ENCODE measurements at places on chromosomes 16 and 17.

GRCh38 chr17:79866791-79867518 lies 27.7 kb upstream of the CBX4 start:
- DNase-seq = peak; percentile 64

- no peak for DNase-seq
Observed at GRCh38 chr16:48942996-48943395, 333.0 kb upstream of the N4BP1 start.

- DNase-seq = no peak
Observed at GRCh38 chr16:71707199-71707598, 17.3 kb downstream of the PHLPP2 start.

- peak; percentile 92 for DNase-seq
Observed at GRCh38 chr16:49598383-49599170, 225.0 kb downstream of the C16orf78 start.

DNA sequence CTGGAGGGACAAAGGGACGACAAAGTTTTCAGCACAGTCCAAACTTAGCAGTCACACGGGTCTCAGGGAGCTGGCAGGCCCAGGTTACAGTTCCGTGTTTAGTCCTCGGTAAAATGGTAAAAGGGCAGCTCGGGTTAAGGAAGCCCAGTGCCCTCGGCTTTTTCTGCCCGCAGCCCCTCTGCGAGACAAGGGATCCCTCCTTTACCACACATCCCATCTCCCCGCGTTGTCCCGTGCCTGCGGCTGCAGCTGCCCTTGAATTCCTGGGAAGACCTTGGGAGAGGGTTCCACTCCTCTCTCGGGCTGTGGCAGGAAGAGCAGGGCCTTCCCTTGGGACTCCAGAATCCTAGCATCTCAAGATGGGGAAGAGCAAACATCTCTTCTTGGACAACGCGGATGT lies 7.2 kb upstream of the RAB37 start:
- DNase-seq = no peak

- DNase-seq = no peak
Observed at GRCh38 chr17:2061441-2061958, 6.6 kb downstream of the HIC1 start.

- no peak for DNase-seq
Observed at GRCh38 chr16:67868290-67868689, 4.6 kb upstream of the EDC4 start.

DNA sequence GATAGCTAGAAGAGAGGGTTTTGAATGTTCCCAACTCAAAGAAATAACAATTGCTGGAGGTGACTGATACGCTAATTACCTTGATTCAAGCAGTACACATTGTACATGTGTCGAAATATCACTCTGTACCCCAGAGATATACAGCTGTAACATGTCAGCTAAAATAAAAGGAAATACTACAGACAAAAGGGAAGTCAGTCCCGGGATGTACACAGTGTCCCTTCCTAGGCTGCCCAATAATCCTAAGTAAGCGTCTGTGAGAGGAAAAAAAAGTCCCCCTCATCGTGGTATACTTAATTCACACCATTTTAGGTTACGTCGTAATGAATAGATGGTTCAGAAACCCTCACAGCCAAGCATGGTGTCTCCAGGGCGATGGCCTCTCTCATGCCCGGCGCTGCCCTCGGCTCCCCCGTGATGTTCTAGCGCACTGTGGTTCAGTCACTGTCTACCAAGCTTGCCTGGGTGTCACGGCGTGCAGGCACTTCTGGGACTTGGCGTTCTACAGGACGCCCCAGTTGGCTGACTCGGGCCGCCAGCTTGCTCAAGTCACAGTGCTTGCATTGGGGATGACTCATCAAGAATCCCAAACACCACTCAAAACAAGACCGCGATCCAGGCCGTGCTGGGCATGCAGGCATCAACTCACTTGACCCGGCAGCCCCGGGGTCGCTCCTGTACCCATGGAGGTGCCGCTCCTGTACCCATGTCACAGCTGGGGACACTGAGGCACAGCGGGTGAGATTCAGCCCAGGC lies 27.6 kb downstream of the CCDC40 start:
- peak; percentile 5 for DNase-seq

DNA sequence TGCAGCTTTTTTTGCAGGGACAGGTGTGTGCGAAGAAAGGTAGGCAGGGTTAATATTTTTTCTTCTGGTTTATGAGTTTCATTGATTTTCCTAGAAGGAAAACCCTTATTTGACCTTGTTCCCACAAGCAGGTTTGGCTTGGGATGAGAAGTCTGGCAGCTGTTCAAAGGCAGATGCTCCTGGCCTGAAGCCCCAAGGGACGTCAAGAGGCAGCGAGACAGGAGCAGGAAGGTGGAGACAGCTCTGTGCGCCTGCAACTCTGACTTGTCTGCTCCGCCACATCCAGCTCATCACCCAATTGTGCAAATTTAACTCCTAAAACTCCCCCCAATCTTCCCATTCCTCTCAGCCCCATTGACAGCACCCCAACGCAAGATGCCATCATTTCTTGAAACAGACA lies 136.8 kb upstream of the XYLT1 start:
- no peak for DNase-seq

- DNase-seq = peak; percentile 99
Observed at GRCh38 chr16:31459687-31460581, 633 bp downstream of the ARMC5 start.

DNA sequence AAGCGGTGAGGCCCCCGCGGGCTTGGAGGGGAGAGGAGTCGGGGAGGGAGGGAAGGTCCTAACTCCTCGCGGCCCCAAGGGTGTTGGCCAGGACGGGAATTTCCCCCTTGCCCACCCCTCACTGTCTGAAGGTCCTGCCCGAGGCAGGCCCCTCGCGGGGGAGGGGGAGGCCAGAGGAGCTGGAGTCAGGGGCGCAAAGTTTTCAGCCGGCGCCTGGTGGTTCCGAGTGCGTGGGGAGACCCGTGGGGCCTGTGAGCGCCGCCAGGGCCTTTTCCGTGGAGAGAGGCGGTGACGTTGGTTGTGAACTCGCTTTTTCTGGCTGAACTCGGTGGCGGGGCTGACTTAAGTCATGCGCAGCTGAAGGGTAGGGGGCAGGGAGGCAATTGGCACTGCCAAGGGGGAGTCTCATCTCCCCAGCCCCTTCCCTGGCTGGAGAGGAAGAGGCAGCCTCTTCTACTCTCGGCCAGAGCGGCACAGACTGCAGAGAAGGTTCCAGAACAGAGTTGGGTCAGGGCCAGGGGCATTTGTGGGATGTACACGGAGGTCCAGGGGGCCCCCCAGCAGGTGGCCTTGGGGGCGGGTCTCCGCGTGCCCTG lies 1.5 kb downstream of the CACNA1H start:
- no peak for DNase-seq

GRCh38 chr17:54771409-54771915 lies 129.2 kb upstream of the TOM1L1 start:
- no peak for DNase-seq

DNA sequence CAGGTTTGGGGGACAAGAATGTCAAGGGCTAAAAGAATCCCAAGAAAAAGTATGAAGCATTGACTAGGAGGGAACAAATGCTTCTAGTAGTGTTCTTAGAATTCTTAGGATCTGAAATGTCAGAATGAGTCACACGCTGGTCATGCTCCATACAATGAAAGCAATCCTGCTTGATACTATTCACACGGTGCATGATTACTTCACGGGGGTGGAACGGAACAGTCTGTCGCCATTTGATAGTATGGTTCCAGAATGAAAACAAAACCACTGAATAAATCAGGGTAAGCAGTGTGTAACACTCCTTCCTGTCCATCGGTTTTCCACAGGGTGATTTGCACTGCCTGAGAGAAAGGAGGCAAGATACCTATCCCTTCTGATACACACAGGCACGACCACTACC lies 22.9 kb upstream of the YWHAE start:
- no peak for DNase-seq

GRCh38 chr16:12063435-12063834 lies 86.9 kb downstream of the SNX29 start:
- no peak for DNase-seq

DNA sequence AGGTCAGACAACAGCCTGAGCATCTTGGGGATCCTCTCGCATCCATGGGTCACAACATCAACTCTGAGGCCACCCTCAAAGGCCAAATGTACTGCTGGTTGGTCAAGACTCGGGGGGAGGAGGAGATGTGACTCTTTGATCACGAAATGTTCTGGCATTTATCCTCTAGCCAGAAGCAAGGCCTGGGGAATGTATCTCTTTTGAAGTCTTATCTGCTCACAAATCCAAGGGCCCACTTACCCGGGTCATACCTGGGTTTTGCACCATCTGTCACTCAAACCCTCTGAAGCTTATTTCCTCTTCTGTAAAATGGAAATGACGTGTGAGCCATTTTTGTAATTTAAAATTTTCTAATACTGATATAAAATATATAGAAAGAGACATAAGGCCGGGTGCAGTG lies 13.2 kb downstream of the CA7 start:
- DNase-seq = no peak

DNA sequence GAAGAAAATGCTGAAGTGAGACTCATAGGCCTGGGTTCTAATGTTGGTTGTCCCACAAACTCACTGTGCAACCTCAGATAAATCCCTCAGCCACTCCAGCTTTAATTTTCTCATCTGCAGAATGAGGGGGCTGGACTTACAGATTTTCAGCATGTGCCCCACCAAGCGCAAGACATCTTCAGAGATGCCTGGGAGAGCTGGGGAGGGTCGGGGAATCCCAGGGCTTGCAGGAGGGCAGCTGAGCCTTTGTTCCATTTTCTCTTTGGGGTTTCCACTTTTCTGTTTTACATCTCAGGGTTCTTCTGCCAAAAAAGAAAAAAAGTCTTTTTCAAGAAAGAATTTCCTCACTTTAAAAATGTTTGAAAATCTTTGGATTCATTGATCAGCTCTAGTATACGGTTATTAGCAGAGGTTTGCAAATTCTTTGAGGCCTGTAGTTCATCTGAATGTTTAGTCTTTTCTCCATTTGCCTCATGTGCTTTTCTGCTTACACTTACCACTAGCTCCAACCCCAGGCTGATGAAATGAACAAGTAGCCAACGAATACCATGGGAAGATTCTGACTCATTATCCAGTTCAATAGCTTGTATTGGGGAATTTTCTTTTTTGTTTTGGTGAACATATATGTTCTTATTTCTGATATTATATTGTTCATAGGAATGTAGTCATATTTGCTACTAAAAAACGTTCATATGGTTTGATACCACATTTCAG lies 56.4 kb downstream of the CHD9 start:
- peak; percentile 61 for DNase-seq

DNA sequence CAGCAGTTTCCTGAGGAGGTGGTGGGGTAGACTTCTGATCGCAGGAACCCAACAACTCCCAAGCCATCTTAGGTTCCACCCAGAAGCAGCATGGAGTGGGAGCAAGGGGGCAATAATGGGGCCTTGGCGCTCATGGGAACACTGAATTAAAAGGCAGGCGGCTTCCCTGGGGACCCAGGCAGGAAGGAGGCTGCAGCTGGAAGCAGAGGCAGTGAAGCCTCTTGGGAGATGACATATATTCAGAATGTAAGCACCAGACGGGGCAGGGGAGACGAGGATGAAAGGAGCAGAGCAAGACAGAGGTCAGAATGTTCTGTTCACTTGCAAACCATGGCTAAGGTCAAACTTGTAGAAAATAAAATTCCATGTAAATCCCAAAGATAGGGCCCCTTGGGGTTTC lies 2.9 kb downstream of the HIGD1B start:
- no peak for DNase-seq

GRCh38 chr17:75638893-75639292 lies 5.7 kb downstream of the SMIM5 start:
- DNase-seq = no peak

- DNase-seq = no peak
Observed at GRCh38 chr17:10635290-10635689, 21.8 kb downstream of the MYH3 start.

DNA sequence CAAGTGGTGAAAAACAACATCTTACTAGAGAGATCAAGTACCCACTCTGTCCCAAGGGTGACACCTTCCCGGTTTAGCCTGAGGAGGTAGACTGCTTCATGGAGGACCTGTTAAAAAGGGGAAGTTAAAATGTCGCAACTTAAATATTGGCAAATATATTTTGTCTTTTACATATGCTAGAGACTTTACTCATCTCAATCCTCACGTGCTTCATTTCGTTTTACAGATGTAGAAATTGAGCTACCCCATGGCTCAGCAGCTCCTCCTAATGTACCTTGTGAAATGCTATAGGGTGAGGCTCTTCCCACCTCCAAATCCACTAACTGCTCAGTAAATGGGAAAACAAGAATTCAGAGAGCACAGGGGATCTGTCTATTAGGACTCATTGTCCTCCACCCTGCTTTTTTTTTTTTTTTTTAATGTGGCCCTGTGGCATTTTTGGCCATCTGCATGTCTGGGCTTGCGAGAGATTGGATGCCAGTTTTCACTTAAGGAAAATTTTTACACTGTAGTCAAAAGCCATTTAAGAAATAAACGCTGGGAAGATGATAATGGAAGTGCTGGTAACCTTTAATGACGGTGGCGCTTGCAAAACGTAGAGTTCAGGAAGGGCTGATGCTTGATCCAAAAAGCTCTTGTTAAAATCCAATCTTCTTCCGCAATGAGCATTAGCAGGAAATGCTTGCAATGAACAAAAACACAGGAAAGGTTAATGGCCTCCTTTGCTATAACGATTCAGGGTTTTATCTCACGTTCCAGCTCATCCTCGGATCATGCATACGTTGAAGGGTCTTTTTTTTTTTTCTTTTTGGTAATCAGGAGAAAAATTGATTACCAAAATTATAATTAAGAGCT lies 39.8 kb downstream of the HSBP1 start:
- no peak for DNase-seq

DNA sequence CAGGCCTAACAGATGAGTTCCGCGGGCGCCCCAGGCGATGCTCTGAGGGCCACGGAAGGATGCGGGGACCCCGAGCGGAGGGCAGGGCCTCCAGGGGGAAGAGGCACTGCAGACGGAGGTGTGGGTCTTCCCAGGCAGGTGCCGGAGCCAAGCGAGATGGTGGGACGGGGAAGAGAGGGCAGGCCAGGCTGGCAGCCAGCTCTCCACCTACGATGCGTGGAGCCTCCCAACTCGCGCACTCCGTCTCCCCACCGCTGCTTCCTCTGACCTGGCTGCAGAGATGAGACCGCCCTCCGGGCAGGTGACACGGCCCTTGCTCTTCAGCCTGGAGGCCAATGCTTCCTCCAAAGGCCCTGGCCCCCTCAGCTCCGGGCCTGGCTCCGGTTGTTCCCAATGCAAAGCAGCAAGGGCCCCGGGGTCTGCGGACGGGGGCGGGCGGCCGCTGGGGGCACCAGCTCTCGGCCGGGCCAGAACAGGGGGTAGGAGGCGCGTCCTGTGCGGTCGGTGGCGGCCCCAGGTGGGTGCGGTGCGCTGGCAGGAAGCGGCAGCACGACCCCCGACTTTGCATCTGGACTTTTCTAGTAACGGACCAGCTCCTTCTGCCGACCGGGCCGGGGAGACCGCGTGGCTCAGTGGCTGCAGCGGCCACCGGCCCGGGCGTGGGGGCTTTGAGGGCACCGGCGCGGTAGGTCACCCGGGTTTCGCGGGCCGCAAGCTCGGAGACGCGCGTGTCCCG lies 1.5 kb upstream of the SOX8 start:
- DNase-seq = no peak

DNA sequence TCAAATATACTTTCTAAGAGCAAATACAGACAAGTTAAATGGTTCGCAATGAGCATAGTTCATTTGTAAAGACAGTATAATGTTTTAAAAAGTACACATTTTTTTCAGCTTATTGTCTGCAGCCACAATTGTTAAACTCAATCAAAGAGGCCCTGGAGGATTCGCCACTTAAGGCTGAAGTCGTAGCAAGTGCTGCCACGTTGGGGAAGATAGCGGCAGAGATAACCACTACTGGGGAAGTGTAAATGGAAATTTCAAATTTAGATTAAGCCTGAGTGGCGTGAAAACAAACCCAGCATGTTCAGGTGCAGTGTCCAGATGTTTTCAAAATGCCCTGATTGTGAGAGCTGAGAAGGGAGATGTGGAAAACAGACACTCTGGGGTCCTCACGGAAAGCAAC lies 8.4 kb downstream of the PMP22 start:
- no peak for DNase-seq

Measured in GM12865 (cell line).